ENCODE measurements at places on chromosomes 7 and 10.

GRCh38 chr10:74194545-74194944 is 43.5 kb downstream of the ADK start:
- no peak for DNase-seq

DNA sequence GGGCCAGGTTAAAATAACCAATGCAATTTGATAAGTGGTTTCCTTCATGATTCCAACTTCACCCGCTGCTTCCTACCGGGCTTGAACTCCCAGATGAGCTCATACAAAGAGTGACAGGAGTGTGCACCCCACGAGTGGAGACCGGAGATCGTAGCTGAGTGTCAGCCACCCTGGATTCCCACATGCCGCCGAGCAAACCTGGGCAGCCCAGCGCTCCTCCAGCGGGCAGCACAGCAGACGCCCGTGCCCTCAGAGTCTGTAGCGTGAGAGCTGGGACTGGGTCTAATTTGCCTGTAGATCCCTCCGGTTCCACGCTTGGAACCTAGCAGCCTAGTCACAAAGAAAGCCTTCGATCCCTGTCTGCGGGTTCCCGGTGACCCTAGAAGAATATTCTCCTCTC is 476.1 kb upstream of the MGMT start:
- DNase-seq, result no peak

DNA sequence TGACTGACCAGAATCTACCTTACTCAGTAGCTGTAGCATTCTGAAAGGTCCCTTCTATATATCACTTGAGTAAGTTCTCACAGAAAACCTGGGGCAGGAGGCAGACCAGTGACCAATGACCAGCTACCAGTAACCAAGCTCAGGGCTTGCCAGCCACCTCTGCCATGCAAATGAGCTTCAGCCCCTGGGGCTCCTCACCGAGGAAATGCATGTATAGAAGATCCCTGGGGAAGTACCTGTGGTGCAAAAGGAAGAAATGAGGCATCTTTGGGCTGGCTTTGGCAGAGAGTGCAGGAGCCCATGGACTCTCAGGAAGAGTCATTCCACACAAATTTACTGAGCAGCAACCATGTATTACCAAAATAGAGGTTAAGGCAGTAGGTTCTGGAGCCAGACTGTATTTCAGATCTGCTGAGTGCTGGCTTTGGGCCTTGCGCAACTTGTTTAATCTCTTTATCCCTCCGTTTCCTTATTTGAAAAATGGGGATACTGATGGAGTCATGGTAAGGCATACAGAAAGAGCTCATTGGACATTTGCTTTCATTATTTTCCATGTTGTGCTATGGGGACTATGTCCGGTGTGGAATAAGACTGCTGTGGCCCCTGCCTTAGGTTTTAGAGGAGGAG is 41.1 kb upstream of the FAM204A start:
- DNase-seq, result no peak

GRCh38 chr10:118843647-118844265 is 89.0 kb upstream of the CACUL1 start:
- DNase-seq, result no peak

- DNase-seq, result no peak
Measured at GRCh38 chr7:55438085-55438756, 73.1 kb downstream of the LANCL2 start.

GRCh38 chr10:93420944-93421825 is 60.9 kb downstream of the MYOF start:
- DNase-seq, result no peak

DNA sequence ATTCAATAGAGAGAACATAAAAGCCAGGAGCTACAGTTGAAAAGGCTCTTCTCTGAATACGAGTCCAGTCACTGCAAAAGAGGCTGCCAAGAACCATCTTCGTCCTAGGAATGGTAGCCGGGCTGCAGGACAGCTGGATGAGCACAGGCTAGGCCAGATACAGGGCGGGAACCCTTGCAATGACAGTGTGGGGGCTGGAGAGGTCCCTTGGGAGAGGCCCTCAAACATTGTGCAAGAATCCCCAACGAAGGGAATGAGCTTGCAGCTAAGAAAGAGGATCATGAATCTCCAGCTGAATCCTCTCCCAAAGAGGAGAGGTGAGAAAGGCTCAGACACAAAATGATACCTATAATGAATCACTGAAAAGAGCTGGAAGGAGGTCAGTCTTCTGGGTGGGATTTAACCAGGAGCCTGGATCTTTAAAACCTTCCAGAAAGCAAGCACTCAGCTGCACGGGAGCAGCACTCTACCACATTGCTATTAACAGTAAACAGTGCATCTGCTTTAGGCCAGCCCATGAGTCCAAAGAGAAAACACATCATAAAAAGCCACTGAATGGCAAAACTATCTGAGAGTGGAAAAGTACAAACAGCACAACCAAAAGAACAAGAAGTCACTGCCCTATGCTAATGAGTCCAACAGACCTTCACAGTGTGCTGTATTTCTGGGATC is 287.9 kb downstream of the TNS3 start:
- DNase-seq, result no peak

GRCh38 chr10:93826355-93826754 is 67.4 kb upstream of the SLC35G1 start:
- no peak for DNase-seq

GRCh38 chr7:78024591-78024990 is 226.0 kb downstream of the PHTF2 start:
- no peak for DNase-seq

- no peak for DNase-seq
Measured at GRCh38 chr7:14841869-14842268, 60.7 kb downstream of the DGKB start.

DNA sequence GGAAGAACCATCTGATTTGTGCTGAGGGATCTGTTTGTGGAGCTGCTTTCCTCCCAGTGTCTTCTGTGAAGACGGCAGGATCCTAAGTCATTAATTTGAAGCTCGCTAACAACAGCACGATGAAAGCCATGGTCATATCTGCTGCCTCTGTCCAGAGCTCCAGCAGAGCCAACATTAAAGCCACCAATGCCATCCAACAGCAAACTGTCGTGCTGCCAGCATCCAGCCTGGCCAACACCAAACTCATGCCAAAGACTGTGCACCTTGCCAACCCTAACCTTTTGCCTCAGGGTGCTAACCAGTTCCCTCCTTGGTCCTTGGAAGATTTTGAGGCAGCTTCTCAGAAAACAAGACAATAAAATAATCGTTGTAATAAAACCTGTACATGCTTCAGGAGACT is 36.2 kb downstream of the HTR5A start:
- DNase-seq, result no peak

GRCh38 chr7:80775897-80776296 is 137.5 kb downstream of the CD36 start:
- no peak for DNase-seq

GRCh38 chr10:123135415-123136141 is at the start of gene HMX3:
HMX3 (plus strand) TSS chr10:123135970; CDS start chr10:123136051, 81 bp downstream.
- no peak for DNase-seq

DNA sequence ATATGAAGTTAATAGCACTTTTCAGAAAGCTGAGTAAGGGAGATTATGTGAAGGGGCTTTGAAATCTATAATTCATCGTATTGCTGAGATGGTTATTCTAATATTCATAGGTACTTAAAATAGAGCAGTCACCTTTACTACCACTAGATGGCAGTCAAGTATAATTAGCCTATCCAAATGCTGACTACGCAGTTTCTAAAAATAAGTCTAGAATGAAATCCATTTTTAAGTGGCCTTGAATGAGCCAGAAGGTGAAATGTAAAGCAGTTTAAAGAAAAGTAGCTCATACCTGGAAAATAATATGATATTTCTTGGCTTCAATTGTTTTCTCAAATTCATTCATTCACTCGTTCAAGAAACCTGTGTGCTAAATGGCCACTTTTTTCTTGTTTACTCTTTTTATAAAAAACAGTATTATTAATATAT is 1277.1 kb downstream of the GATA3 start:
- DNase-seq, result no peak

GRCh38 chr10:46542567-46543465 is 13.6 kb downstream of the GPRIN2 start:
- DNase-seq, result no peak

- no peak for DNase-seq
Measured at GRCh38 chr7:91603707-91604106, 276.8 kb downstream of the MTERF1 start.

DNA sequence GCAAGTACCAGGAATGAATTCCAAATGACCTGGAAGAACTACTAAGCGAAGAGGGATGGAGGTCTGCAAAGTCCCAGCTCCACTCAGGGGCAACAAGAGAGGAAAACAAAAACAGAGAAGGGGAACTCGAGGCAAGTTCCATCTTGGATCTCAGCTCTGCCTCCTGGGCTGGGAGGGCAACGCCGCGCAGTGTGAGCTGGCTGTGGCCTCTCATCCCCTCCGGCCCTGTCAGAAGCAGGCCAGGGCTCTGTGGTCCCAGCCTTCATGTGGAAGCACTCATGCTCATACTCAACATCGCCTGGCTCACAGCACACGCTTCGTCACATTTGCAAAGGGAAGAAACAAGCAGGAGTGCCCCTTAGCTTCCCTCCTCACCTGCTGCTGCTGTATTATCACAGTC is 627.9 kb upstream of the MGMT start:
- DNase-seq, result no peak

DNA sequence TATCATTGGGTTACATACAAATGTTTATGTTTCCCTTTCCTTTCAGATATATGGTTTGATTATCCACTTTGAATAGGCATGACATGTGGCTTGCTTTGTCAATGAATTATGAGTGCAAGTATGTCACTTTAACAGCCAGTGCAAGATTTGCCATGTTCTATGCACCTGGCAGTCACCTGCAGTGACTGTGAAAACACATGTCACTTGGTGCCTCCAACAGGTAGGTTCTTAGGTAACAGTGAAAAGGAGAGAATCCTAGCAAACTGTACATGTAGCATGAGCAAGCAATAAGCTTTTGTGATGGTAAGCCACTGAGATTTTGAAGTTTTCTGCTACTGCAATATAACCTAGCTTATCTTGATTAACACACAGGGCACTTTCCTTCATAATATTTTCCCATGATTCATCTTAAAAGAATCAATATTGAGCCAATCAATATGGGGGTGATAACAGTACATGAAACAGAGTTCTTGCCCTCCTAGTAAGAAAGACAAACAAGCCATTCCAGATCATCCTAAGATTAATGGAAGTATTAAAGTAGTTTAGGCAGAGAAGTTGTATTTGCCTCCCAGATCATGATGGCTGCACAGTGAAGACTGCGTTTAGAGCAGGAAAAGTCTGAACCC is 7.9 kb upstream of the RALA start:
- no peak for DNase-seq

- no peak for DNase-seq
Measured at GRCh38 chr7:11768263-11768662, 63.7 kb downstream of the THSD7A start.
